Gastroesophageal sphincter (tissue), 4 donors: ENCODE measurements at places on chromosomes 2 and 18.

DNA sequence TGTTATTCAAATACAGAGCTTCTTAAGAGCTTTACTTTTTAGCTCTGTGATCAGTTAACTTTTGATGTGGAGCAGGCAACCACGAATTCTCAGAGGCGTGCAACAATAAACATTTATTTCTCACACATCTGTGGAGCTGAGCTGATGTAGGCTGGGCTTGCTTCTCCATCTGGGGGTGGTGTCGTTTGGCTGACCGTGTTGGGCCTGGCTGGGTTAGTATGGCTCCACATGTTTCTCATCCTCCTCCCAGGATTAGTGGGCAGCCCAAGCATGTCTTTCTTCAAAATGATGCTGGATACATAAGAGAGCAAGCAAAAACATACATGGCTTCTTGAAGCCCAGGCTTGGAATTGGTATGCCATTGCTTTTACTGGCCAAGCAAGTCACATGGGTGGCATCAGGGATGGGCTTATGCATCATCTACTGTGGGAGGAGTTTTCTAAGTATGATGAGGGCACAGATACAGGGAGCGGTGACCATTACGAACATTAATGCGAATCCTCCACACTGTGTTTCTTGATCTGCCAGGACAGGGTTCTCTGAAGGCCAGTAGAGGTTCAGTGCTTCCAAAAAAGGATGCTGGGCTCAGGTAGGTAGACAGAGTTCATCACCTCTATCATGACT is 157.0 kb upstream of the TNP1 start:
- ATAC-seq, result peak; percentile 61

DNA sequence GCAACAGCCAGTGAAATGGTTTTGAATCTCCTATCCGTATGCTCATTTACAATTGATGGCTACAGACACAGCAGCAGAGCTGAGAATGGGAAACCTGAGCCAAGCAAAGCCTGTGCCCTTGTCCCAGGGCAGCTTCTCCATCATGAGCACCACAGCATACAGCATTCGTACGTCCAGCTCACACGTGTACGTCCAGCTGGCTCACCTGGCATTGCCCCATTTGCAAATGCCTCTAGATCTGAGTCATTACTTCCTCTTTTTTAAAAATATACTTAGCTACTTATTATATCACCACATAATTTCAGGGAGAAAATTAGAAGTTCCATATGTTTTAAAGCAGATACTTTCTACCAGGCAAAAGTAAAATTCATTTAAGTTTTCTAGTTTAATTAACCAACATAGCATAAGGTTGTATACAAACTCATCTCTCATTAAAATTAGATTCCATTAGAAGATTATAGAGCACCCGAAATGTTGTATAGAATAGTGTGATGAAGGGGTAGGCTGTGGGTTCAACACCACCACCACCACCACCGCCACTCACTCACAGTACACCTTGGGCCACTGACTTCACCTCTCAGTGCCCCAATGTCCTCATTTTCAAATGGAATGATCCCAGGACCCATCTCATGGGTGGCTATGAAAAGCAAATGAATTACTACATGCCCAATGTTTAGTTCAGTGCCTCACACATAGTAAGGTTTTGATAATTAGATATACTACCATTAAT is 31.4 kb upstream of the TMEM177 start:
- ATAC-seq, result no peak

GRCh38 chr2:101987832-101988231 is 3.9 kb upstream of the IL1R2 start:
- ATAC-seq, result no peak

DNA sequence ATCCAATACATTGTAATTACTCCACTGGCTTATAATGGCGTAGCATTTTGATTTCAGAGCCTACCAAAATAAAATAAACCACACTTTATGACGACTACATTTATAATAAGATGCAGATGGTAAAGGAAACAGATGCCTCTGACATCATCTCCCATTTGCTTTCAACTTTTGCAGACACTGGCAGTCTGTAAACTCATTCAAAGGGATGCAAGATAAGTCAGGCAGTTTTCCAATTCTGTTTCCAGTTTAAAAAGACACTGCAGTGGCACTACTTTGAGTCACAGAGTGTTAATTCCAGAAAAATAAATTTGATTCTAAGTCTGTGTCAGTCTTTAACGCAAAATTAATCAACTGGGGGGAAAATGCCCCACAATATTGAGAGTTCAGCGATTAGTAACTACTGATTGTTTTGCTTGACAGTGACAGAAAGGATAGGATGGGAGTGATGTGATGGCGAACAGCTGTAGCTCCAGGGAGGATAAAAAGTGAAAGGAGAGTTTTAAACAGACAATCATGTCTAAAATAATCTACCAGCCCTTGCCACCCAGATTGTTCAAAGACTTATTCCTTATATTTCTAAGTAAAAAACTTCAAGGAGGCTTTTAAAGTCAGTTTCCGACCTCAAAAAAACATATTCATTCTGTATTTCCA is 6.7 kb downstream of the DSEL start:
- ATAC-seq, result no peak

GRCh38 chr2:239647052-239647819 is 246.4 kb upstream of the HDAC4 start:
- no peak for ATAC-seq

DNA sequence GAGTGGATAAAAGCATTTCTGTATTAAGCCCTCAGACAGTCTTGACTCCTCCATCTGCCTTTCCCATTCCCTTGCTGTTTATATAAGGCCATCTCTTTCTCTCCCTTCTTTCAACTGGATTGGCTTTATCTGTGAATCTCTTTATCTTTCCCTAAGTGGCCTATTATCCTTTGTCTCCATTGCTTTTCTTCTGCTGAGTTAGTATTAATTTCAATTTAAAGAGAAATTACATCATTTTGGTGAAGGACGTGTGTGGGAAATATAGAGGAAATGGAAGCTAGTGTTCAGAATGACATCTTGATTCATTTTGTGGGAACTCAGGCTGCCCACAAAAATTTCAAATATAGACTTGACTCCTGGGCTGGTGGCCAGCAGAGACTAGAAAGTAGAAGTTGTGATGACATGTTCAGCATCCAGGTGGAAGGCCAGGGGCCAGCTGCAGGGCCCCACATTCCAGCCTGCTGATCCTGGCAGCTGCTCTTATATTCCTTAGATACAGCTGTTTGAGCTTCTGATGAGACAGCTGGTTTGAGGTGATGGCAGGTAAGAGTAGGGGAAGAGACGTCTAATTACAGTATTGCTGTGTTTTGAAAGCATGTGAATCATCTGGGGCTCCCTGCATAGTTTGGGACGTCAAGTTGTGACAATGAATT is 52.3 kb downstream of the DIS3L2 start:
- no peak for ATAC-seq

- ATAC-seq, result no peak
Observed at GRCh38 chr2:196294516-196294909, 123.1 kb upstream of the STK17B start.

DNA sequence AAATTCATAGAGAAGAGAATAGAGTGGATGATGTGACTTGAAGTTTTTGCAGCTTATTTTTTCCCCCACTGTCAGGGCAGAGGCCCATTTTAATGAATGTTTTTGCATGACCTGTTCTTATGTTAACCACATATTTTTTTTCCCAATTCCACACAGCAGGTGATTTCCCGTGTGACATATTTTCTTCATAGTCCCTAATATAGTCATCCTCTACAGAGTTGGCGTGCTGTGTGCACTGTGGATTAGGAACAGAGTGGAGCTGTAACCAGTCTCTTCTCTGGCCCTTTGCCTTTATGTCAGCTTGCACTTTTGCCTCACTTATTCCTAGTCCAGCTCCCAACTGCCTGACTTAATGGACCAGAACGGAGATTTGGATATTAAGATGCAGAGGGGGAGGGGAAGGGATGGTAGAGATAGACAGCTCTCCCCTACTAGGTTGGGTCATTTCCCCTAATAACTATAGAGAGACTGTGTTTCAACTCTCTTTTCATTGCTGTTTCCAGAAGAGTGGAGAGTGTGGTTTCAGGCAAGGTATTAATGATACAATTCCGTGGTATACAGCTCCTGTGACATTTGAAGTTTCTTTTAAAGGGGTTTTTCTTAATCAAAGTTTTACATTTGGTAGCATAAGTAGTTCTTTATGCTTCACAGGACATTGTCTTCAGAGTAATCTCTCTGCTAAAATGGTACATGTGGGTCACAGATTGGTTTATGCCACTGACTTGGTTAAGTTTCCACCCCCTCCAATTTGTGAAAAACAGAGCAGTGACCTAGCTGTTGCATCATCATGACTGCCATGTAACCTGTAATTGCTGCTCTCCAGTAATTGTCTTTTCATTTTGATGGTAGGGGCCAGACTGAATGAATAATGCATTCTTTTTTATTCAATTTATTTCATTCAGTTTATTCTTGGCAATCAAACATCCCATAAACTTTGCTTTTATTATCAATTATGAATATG is 161.3 kb downstream of the HAUS1 start:
- no peak for ATAC-seq

DNA sequence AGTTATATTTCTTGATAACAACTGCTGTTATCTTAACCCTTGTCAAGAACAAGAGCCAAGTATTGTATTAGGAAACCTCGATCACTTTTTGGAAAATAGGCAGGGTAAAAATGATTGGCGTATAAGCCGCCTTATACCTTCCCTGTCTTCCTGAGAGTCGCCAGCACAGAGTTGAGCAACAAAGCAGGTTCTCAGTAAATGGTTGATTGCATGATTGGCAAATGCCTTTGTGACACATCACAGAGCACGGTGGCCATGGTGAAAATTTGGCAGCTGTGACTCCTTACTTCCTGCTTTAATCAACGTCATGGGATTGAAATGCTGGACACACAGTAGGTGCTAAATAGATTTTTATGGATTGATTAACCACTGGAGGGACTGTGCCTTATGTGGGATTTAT is 3.9 kb upstream of the KLHL29 start:
- no peak for ATAC-seq
